HS-27A (cell line): ENCODE measurements at places on chromosomes 3 and 15.

- no peak for DNase-seq
Observed at GRCh38 chr3:24514119-24514518, 19.5 kb upstream of the THRB start.

- no peak for DNase-seq
Observed at GRCh38 chr15:80140909-80141308, 11.9 kb upstream of the FAH start.

GRCh38 chr3:63857311-63857710, 6.3 kb downstream of the THOC7 start:
- no peak for DNase-seq

DNA sequence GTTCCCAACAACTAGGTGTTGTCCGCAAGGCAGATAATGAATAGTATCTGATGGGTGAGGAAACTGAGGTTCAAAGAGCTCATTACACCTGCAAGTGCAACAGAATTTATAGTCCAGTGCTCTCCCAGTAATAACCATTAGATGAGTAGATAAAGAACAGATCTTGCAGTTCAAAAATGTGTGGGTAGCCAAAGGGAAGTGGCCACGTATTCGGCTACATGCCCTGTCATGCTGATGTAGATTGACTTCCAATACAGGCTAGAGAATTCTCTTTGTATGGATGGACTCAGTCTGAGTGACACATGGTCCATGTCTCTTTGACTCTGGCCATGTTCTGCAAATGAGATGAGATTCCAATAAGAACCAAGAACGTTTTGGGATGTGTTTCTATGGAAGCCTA, 187.9 kb upstream of the LPP start:
- DNase-seq = no peak

DNA sequence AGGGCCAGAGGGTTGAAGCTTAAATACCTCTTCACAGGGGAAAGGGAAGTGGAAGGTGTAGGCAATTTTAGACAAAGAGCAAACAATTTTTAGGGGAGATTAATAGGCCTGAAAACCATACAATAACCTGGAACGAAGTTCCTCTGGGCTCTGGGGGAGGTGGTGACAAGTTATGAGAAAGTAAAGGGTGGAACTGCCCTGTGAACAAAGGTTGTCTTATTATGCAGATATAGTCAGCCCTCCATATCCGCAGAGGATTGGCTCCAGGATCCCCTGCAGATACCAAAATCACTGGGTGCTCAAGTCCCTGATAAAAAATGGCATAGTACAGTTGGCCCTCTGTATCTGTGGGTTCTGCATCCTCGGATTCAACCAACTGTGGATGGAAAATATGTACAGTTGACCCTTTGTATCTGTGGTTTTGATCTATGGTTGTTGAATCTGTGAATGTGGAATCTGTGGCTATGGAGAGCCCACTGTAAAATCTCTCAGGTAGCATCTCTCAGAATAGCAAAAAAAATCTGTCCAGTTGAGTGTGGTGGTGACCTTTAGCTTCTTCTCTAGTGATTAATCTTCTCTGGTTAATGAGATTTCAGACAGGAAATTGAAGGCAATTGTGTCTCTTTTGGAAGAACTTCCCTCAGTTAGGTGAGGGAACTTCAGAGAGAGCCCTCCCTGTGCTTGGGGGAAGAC, 40.2 kb downstream of the CLEC3B start:
- no peak for DNase-seq

DNA sequence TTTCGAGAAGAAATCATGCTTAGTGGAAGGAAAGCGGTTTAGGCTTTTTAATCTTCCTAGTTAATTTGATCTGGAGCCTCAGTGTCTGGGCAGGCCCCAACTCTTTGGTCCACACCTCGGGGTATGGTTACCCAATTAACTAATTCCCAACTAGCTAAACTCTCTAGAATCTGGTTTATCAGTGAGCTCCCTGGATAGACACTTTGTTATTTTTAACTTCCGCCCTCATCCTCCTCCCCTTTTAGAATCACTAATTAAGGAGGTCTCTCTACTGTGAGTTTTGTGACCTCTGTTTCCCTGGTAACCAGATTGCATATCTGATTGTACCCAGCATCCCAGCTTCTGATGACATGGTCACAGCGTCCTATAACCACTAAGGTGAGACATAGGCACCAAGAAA, 112.2 kb downstream of the RARB start:
- no peak for DNase-seq

GRCh38 chr15:23762026-23762425, 74.9 kb upstream of the NDN start:
- no peak for DNase-seq

DNA sequence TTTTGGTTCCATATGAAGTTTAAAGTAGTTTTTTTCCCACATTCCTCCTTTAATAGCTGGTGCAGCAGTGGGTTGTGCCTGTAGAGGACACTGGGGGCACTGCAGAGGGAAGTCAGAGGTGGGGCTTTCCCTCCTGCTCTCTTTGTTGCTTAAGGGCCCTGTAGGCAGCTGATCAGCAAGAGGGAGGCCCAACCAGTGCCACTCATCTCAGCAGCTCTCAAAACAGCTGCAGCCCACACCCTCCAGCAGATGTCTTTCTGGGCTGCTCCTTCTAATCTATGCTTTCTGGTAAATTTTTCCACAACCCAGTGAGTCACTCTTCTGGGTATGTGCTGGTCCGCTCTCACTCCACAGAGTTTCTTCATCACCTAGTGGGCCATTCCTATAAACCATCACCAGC, 263.8 kb downstream of the FEZF2 start:
- peak; percentile 82 for DNase-seq

GRCh38 chr3:128967748-128968355, 26.0 kb downstream of the CFAP92 start:
- no peak for DNase-seq

GRCh38 chr3:125003859-125004595, 51.8 kb downstream of the HEG1 start:
- no peak for DNase-seq

GRCh38 chr3:58604031-58604430, 26.8 kb upstream of the FAM107A start:
- DNase-seq = no peak

DNA sequence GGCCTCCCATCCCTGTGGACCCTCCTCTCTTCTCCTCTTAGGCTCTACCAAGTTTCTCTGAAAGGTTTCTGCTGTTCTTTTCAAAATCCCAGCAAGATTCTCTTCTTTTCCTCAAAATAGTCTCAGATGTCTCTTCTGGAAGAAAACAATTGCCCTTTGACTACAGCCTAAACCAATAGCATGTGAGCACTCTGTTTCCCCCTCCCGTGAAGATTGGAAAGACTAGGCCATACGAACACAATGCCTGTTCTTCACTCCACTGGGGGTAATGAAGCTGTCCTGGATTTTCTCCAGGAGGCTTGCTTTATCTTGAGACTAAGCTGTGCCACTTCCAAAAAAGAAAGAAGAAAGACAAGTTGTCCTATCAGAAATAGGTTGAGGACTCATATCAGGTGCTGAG, 178.7 kb upstream of the MCTP2 start:
- no peak for DNase-seq
